ENCODE measurements at places on chromosomes 7 and 10. TPM values are rescaled to one million over a fixed set of nuclear protein-coding genes. Genes with fewer than 3 reads are reported as not detected.

RGR gene
- not detected for total RNA-seq

C10orf62 gene
- total RNA-seq: not detected

MACC1 gene
- not detected for total RNA-seq

CRPPA gene
- total RNA-seq: 1.2 TPM

TAS2R38 gene
- not detected for total RNA-seq

SEMA4G gene
- 1.5 TPM for total RNA-seq

FOXI2 gene
- total RNA-seq: not detected

PLAC9 gene
- 3.7 TPM for total RNA-seq

VOPP1 gene
- total RNA-seq: 108 TPM

GPR85 gene
- under 0.01 TPM for total RNA-seq

LIPN gene
- total RNA-seq: not detected

KCNMA1 gene
- 0.38 TPM for total RNA-seq

POLL gene
- total RNA-seq: 7.5 TPM

CYP2W1 gene
- not detected for total RNA-seq

SPDYE11 gene
- not detected for total RNA-seq

ELAPOR2 gene
- total RNA-seq: 101 TPM

UCN3 gene
- total RNA-seq: not detected

NEBL gene
- total RNA-seq: 1.2 TPM

AGAP5 gene
- total RNA-seq: 1.3 TPM

FAM237B gene
- total RNA-seq: not detected

CNPY1 gene
- total RNA-seq: not detected

ELMO1 gene
- total RNA-seq: 46.7 TPM

FXYD4 gene
- total RNA-seq: not detected

SAMD8 gene
- 22.5 TPM for total RNA-seq

SH2D4B gene
- total RNA-seq: under 0.01 TPM

MSMB gene
- not detected for total RNA-seq

OR2A42 gene
- not detected for total RNA-seq

CUZD1 gene
- 0.26 TPM for total RNA-seq

CDK14 gene
- 1.2 TPM for total RNA-seq

Measured in dermis microvascular lymphatic vessel endothelial cell (primary cell).